ENCODE measurements at places on chromosomes 6 and 20. TPM values are rescaled to one million over a fixed set of nuclear protein-coding genes. Genes with fewer than 3 reads are reported as not detected.

Gene PHF10
- 7.9 TPM for polyA plus RNA-seq

DNA sequence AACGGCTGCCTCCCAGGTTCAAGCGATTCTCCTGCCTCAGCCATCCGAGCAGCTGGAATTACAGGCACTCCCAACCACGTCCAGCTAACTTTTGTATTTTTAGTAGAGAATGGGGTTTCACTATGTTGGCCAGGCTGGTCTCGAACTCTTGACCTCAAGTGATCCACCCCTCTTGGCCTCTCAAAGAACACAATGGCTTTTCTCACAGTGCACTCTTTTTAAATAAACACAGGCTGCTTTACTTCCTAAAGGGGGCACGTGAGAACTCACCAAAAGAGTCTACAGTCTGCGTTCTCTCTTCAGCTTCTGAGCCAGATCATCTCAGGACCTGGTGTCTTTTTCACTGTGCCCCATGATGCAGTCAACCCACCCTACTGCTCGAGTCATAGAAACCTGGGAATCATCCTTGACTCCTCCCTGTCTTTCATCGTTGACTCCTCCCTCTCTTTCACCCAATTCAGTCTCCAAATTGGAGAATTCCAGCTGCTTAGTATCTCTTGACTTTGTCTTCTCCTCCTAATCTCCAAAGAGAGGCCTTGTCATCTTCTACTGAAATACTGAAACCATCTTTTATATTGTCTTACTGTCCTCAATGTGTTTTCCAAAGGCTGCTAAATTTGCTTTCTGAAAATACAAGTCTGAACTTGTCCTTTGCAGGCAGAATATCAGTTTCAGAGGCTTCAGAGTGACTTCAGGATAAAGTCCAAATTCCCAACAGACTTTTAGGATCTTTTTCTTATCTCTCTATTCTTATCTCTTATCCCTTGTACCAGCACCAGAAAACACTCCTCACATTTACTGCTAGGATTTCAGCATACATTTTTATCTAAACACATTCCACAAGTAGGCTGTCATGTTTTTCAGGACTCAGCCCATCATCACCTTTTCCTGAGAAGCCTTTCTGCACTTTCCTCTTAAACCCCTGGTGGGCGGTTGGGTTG, 323.4 kb downstream of the SYNE1 start:
- H3K36me3 ChIP-seq, result peaks cover 31% of the 10 kb centered on the region
- no peaks in the 10 kb centered on the region for H3K4me1 ChIP-seq
- H3K27ac ChIP-seq, result peak overlapping the region; percentile 23
- peaks cover 3% of the 10 kb centered on the region for H3K27me3 ChIP-seq
- H3K4me3 ChIP-seq, result no peak overlapping the region
- DNase-seq, result no peak

- H3K4me3 ChIP-seq, result no peak overlapping the region
- H3K4me1 ChIP-seq, result peaks cover 18% of the 10 kb centered on the region
- no peaks in the 10 kb centered on the region for H3K27me3 ChIP-seq
- H3K36me3 ChIP-seq, result peaks cover 16% of the 10 kb centered on the region
Observed at GRCh38 chr20:41540918-41541317, 77.3 kb downstream of the CHD6 start.

Gene CGA
- not detected for polyA plus RNA-seq

- H3K27me3 ChIP-seq, result peaks cover 8% of the 10 kb centered on the region
- no peak for DNase-seq
- no peaks in the 10 kb centered on the region for H3K4me1 ChIP-seq
- H3K36me3 ChIP-seq, result no peaks in the 10 kb centered on the region
- H3K27ac ChIP-seq, result no peak overlapping the region
Observed at GRCh38 chr6:153302133-153302532, 171.1 kb upstream of the RGS17 start.

Gene RIPPLY2
- polyA plus RNA-seq, result not detected

Gene CRISP3
- not detected for polyA plus RNA-seq

GRCh38 chr6:40845553-40845952, 193.5 kb downstream of the UNC5CL start:
- H3K36me3 ChIP-seq, result no peaks in the 10 kb centered on the region
- no peak overlapping the region for H3K27ac ChIP-seq
- no peak overlapping the region for H3K4me3 ChIP-seq
- peak; percentile 9 for DNase-seq
- peaks cover 22% of the 10 kb centered on the region for H3K27me3 ChIP-seq

DNA sequence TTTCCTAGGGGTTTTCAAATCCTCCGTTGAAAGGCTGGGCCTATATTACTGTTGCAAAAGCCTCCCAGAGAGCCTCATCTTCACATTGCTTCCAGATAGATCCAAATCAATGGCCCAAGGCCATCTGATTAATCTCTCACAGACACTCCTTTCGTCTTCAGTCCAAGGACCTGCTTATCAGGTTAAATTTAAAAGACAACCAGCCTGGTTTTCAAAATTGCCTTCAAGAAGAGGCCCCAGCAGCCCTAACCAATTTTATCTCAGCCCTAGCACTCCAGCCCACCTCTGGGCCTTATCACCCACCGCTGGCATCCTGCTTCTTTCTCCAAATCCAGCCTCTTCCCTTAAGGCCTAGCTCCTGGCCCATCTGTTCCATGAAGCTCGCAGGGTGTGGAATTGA, 15.5 kb upstream of the CCND3 start:
- H3K27me3 ChIP-seq, result no peaks in the 10 kb centered on the region
- H3K4me3 ChIP-seq, result no peak overlapping the region
- H3K27ac ChIP-seq, result peak overlapping the region; percentile 79
- DNase-seq, result no peak

Gene PTP4A1
- polyA plus RNA-seq, result 88.9 TPM

DNA sequence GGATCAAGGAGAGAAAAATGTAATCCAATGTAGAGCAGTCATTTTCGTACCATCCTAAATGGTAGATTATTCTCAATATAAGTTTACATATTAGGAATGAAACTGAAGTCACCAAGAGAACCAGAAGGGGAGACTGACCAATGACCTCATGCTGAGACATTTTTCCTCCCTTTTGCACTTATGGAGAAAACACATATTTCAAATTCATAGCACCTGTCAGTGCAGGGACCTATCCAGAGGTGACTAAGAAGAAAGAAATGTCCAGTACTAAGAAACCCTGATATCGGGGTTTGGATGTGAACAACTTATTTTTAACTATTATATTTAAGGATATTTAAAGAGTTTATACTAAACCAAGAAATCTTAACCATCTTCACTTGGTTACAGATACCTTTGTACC, 16.6 kb upstream of the LYRM2 start:
- peaks cover 33% of the 10 kb centered on the region for H3K36me3 ChIP-seq
- DNase-seq, result no peak
- H3K27ac ChIP-seq, result no peak overlapping the region
- no peaks in the 10 kb centered on the region for H3K4me1 ChIP-seq
- H3K4me3 ChIP-seq, result no peak overlapping the region
- no peaks in the 10 kb centered on the region for H3K27me3 ChIP-seq

GRCh38 chr6:42239333-42239732, 21.7 kb upstream of the MRPS10 start:
- no peak for DNase-seq
- H3K27ac ChIP-seq, result peak overlapping the region; percentile 46
- no peak overlapping the region for H3K4me3 ChIP-seq
- H3K4me1 ChIP-seq, result peaks cover 10% of the 10 kb centered on the region
- peaks cover 27% of the 10 kb centered on the region for H3K36me3 ChIP-seq
- no peaks in the 10 kb centered on the region for H3K27me3 ChIP-seq

GRCh38 chr6:135329851-135330803, 149.0 kb downstream of the MYB start:
- no peak overlapping the region for H3K27ac ChIP-seq
- H3K4me1 ChIP-seq, result peaks cover 8% of the 10 kb centered on the region
- DNase-seq, result no peak
- peaks cover 19% of the 10 kb centered on the region for H3K36me3 ChIP-seq
- H3K27me3 ChIP-seq, result peaks cover 3% of the 10 kb centered on the region
- no peak overlapping the region for H3K4me3 ChIP-seq

Gene MOCS3
- polyA plus RNA-seq, result 2.9 TPM

- no peak overlapping the region for H3K27ac ChIP-seq
- H3K36me3 ChIP-seq, result no peaks in the 10 kb centered on the region
- peaks cover 2% of the 10 kb centered on the region for H3K4me1 ChIP-seq
- H3K27me3 ChIP-seq, result no peaks in the 10 kb centered on the region
- no peak for DNase-seq
Observed at GRCh38 chr6:7806711-7807110, 80.8 kb downstream of the BMP6 start.

Gene CD2AP
- polyA plus RNA-seq, result 2.4 TPM

DNA sequence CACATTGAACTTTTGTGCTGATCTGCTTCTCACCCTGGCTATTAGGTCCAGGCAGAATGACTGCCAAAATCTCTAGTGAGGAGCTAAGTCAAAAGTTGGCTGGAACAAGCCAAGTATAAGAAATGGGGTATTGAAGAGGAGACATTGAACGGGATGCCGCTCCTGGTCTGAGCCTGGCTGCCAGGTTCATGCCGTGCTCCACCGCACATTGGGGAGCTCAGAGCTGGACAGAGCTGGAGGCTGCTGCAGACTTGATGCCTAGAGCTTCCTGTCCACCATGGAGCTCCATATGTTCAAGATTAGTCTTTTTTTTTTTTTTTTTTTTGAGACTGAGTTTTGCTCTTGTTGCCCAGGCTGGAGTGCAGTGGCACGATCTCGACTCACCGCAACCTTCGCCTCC, 4.1 kb upstream of the IFT52 start:
- no peak overlapping the region for H3K4me3 ChIP-seq
- H3K36me3 ChIP-seq, result no peaks in the 10 kb centered on the region
- no peaks in the 10 kb centered on the region for H3K27me3 ChIP-seq
- H3K27ac ChIP-seq, result no peak overlapping the region
- peaks cover 18% of the 10 kb centered on the region for H3K4me1 ChIP-seq
- DNase-seq, result no peak

DNA sequence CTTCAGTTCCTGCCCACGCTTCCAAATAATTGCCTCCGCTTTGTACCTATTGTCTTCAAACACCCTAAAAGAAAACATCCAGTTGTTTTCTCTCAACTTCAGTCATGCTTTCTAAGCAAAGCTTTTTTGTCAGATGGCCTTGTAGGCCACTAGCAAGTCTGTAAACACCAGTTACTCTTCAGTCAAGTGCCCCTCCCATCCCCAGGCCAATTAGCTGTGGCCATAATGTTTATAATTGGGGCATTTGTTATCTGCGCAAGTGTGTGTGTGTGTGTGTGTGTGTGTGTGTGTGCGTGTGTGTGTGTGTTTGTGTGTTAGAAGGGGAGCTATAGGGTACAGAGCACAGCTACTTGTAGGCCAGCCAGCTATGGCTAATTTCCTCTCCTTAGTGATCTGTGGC, 272.4 kb upstream of the MARCKS start:
- H3K27me3 ChIP-seq, result no peaks in the 10 kb centered on the region
- no peaks in the 10 kb centered on the region for H3K4me1 ChIP-seq
- DNase-seq, result no peak
- no peak overlapping the region for H3K4me3 ChIP-seq

- H3K27ac ChIP-seq, result no peak overlapping the region
- peaks cover 25% of the 10 kb centered on the region for H3K27me3 ChIP-seq
- H3K36me3 ChIP-seq, result no peaks in the 10 kb centered on the region
- no peaks in the 10 kb centered on the region for H3K4me1 ChIP-seq
- DNase-seq, result no peak
- H3K4me3 ChIP-seq, result no peak overlapping the region
Observed at GRCh38 chr6:109998159-109998785, 20.2 kb downstream of the GPR6 start.

DNA sequence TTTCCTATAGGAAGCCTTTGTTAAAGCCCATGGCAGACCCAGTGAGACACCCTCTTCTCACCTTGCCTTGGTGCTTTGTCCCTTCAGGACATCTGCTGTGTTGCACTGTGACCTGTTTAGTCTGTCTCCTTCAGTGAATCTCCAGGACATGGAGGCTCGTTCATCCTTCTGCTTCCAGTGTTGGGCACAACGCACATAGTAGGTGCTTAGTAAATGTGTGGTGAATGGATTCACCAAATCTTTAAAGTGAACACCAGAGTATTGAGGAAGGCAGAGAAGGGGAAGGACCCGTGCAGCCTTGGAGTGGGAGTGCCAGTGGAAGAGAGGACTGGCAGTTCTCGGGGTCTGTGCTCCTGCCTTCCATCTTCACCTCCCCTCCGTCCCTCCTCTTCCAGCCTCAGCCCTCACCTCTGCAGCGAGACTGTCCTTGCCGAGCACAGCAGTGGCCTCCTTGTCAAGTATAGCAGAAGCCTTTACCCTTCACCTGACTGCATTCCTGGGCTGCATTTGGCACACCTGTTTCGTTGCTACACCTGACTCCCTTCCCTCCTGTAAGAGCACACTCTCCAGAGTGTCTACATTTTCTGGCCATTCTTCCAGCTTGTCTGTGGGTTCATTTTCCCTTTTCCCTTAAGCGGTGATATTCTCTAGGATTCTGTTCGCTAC, 49.2 kb downstream of the ARID1B start:
- H3K27me3 ChIP-seq, result peaks cover 3% of the 10 kb centered on the region
- no peak overlapping the region for H3K27ac ChIP-seq
- H3K36me3 ChIP-seq, result no peaks in the 10 kb centered on the region
- DNase-seq, result no peak

Gene GPR6
- not detected for polyA plus RNA-seq

- no peak overlapping the region for H3K27ac ChIP-seq
- H3K27me3 ChIP-seq, result peaks cover 18% of the 10 kb centered on the region
- H3K4me1 ChIP-seq, result no peaks in the 10 kb centered on the region
- DNase-seq, result no peak
Observed at GRCh38 chr20:47785854-47786764, 828 bp upstream of the SULF2 start.

Gene GLP1R
- polyA plus RNA-seq, result not detected

Gene RSPO3
- polyA plus RNA-seq, result not detected

DNA sequence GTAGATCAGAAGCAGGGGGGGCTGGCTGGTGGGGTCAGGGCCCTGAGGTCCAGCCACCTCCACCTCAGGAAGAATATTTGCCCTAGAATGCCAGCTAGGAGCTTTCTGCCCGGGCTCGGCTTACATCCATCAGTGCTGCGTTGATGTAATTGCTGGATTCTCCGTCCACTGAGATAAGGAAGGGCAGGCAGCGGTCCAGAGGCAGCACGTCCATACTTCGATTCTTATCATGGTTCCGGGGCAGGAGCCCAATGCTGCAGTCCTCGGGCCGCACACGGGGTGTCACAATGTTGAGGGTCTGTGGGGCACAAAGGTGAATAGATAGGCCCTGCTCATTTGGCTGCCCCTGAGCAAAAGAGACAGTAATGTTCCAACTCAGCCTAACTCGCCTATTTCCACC, 483.8 kb upstream of the CHD6 start:
- no peak for DNase-seq
- H3K36me3 ChIP-seq, result no peaks in the 10 kb centered on the region

Gene THBS2
- 0.11 TPM for polyA plus RNA-seq

Gene C20orf202
- polyA plus RNA-seq, result not detected

DNA sequence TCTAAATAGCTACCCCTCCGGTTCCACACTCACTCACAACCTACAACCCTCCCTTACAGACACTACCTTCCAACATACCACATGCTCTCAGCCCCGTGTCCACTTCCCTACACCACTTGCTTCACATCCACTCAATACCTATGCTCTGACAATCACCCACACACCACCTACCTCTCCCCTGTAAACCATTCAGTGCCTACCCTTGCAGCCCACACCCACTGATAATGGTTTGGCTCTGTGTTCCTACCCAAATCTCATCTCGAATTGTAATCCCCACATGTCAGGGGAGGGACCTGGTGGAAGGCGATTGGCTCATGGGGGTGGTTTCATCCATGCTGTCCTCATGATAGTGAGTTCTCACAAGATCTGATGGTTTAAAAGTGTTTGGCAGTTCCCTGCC, 9.8 kb upstream of the ZNF343 start:
- no peaks in the 10 kb centered on the region for H3K36me3 ChIP-seq
- no peak overlapping the region for H3K4me3 ChIP-seq
- no peak for DNase-seq
- peaks cover 2% of the 10 kb centered on the region for H3K27me3 ChIP-seq
